ENCODE measurements at places on chromosomes 4 and X.
A peak's percentile ranks its signal among the peaks of the same experiment; 100 is the strongest.

DNA sequence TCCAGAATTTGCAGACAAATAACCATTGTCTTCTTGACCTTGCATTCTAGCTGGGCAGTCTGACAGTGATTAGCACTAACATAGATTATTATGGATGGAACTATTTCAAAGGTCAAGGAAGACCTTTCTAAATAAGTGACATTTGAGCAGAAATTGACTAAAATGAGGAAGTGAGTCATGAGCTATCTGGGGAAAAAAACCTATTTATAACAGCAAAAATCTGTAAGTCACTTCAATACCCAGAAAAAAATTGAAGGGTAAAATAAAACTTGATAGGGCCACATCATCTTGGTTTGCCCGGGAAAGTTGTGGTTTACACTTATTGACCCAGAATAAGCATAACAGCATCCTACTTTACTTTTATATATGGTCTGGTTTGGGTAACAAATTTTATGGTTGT is 414.6 kb upstream of the HS3ST1 start:
- DNase-seq = no peak

DNA sequence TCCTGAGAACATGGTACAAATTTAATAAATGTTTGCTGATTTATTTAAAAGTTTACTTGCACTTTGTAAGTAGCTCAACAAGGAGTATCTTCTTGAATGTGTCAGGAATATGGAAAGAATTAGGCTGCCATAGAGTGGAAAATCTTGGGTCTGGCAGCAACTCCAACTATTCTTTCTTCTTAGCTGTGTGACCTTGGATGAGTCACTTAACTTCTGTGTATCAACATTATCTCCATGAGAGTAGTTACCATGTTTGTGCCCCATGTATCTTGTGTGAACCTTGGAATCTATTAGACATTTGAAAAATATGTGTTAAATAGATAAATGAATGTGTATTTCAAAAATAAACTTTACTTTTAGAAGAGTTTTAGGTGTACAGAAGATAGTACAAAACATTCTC is 348.8 kb downstream of the GBA3 start:
- no peak for DNase-seq

DNA sequence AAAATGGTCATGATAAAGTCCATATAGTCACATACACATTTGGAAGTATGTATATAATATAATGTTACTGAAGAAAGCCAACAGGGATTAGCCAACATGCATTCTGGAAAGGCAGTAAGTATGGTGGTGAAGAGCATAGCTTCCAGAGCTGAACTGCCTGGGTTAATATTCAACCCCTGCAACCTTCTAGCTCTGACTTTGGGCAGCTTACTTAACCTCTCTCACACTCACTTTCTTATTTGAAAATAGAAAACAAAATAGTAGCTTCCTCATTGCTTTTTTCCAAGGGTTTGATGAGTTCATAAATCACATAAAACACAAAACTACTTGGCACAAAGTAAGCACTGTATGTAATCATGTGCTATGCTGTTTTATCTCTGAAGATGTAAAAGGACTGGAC is 216.4 kb downstream of the CHIC2 start:
- DNase-seq = peak; percentile 26

- DNase-seq = no peak
Measured at GRCh38 chrX:22968494-22968893, 31.3 kb upstream of the DDX53 start.

GRCh38 chr4:145277011-145277410 is 96.6 kb upstream of the OTUD4 start:
- no peak for DNase-seq

DNA sequence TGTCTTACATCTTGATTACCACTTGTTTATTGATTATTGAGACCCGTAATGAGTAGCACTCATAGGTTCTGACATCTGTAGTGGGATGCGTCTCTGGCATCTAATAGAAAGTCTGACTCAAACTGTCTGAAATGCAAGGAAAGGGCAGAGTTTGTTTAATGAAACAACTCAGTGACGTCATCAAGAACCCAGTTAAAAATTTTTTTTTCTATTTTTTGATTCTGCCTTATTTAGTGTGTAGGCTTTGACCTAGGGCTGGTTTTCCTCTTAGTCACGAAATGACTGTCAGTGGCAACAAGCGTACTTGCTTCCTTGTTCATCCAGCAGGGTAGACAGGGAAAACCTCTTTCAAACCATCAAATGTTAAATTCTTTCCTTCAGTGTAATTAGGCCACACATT is 3.1 kb upstream of the CDKL5 start:
- peak; percentile 85 for DNase-seq

- peak; percentile 23 for DNase-seq
Measured at GRCh38 chr4:163048447-163048846, 118.2 kb downstream of the NAF1 start.

DNA sequence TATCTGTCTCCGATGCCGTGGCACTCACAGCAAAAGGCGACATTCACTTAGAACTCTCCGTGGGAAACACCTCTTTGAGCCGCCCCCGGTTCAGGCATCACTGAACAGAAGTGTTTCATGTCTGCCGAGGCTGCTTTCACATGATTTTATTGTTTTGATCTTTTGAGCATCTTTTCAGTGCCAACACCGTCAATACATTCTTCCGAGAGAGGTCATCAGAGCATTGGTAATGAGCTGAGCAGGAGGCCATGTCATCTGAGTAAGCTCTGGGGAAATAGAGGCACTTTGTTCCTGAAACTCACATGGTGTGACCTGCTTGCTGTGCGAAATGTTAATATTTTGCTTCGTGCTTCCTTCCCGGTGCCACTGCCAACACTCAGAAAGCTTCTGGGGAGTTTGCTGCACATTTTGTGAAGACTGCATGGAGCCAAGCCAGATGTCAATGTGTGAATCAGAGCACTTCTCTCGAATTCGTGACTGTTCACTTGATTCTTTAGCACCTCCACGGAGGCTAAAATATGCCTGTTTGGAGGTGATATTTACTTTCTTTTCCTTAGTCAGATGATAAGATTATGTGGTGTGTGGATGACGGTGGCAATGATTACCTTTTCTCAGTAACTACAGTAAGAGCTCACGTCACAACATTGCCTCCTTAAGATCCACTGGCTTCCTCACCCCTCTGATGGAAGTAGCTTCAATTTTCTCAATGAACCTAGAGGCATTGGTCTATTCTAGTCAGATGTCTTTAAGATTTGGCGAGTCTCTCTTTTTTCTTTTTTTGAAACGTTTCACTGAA is 222.3 kb upstream of the HS3ST1 start:
- DNase-seq = no peak

DNA sequence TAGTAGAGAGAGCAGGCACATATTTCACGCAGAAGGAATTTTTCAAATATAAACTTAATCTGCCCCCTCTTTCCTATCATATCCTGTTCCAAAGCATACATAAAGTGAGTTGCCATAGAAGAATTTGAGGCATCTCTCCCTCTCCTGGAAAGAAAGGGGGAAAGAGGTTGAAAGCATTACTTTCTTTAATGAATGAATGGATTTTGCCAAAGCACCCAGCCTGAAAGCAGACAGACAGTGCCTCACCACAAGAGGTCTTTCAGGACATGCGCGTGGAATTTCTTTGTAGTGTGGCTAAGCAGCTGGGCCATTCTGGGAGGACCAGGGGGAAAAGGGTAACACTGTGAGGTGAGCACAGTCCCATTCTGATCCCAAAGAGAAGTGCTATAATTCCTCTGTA is 651.4 kb downstream of the IQCM start:
- DNase-seq = peak; percentile 93

- no peak for DNase-seq
Measured at GRCh38 chr4:149409555-149409962, 406.1 kb downstream of the IQCM start.

GRCh38 chrX:72203421-72203820 is 21.9 kb downstream of the PIN4 start:
- no peak for DNase-seq

DNA sequence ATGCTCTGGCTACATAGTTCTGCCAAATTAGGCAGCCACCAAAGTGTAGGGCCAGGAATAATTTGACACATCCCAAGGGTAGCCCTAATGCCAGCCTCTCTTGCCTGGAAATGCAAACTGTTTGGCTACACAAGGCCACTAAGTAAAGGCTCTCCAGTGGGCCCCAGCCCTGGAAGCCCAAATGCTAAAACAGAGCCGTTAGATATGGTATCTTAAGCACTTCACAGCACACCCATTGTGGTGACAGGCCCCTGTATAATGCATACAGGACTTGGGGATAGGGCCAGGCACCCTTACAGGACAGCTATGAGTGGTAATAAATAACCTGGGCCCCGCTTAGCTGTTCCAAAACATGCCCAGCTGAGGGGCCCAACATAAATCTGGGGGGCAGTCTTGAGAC is 623.9 kb downstream of the BCOR start:
- no peak for DNase-seq

DNA sequence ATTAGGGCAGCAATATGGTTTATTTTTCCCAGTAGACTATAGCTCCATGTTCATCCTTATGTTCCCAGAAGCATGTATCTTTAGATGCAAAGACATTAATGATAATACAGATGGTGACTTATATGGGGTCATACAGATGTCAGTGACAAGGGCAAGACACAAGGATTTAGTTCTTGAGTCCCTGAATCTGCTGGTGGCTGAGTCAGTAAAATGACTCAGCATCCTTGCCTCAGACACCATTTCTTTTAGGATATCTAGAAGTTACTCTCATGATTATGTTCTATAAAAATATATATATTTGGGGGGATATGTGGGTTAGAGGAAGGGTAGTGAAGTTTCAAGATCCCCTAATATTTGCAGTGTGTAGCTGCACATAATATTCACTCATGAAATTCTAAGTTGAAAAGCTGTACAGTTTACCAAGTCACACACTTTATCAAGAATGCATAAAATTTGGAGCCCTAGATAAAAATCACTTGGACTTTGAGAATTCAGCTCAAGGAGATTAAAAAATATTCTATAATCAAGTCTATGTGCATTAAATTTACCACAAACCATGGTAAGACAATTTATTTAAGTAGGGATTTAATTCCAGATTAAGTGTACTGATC is 101.9 kb downstream of the LNX1 start:
- DNase-seq = peak; percentile 61

DNA sequence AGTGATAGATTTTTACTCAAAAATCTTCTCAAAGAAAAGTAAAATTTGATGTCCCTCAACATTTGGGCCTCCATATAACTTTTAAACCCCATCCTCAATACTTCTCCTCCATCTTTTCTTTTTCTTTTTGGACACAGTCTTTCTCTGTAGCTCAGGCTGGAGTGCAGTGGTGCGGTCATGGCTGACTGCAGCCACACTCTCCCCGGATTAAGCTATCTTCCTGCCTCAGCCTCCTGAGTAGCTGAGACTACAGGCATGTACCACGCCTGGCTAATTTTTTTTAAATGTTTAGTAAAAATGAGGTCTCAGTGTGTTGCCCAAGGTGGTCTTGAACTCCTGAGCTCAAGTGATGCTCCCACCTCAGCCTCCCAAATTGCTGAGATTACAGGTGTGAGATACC is 33.1 kb downstream of the KDM6A start:
- DNase-seq = no peak

DNA sequence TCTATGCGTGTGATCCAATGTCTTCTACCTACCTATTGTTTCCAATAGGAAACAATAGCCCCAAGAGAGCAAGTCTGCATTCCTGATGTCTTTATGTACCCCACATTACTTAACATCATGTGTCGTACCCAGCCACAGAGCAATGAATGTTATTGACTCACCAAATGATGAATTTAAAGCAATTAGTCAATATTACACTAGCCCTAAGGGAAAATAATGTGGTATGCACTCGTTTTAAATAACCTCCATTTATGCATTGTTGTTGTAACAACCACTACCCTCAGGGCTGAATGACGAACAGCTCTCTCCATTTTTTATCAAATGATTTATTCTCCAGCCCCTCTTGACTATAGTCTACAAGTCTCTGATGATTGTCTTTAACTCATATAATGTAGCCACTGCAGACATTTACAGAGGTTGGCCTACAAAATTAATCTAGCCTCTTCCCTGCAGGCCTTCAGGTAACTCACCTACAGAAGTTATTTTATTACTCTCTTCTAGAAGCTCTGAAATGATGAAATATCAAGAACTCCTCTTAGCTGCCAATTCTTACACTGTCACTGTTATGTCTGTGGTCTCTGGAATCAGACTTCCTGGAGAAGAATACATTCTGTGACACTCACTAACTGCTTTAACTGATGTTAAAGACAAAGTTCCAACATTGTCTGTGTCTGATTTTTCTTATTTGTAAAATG is 601.7 kb upstream of the GRIA3 start:
- no peak for DNase-seq

DNA sequence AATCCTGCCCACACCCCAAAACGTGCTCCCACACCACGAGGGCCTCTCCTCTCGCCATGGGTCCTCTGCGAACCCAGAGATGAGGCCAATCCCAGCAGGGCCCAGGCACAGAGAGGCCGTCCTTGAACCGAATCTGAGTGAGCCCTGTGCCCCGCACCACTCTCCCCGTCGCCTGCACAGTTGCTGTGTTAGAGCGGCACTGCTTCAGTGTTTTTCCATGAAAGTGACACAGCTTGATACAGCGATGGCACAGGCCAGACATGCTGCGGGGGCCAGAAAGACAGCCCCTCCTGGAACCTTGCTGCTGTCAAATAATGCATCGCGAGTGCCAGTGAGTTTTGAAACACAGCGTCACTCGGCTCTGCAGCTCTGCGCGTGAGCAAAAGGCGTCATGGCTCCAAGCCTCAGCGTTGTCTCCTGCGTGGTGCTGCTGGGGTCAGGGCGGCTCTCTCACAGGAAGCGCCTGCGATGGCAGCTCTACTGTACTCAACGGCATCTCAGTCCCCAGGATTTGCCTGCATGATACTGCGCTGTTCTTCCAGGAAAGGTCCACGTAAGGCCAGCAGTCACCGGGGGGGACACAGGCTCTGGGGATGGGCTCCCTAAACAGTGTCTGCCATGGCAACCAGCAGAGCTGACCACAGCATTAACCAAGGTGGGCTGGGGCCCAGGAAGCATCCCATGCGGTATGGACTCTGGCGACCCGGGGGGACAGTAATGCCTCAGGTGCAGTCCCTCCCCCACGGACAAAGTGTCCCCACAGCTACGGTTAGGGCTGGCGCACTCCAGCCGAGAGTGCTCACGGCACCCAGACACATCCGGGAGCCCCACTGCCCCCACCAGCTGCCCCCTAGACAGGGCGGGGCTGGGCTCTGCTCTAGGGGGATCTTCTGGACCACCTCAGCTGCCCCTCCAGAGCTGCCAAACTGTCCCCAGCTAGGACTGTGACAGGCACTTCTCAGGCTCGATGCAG is 63.1 kb downstream of the ACOX3 start:
- no peak for DNase-seq

DNA sequence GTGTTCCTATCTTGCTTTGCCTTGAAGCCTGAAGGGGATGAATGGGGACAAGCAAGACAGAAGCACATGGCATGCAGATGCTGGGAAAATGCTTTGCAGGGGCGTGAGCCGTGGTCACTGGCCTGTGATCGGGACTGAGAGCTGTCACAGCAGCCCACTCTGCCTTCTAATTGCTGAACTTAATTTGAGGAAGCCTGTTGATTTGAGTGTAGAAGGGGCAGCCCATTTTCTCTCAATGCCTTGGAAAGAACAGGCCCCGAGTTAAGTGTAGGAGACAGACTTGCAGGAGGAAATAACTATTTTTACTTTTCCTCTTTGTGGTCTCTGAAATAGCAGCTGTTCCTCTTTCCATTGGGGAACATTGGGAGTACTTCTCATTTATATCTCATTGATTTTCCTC is 26.1 kb upstream of the TBC1D1 start:
- DNase-seq = no peak
